ENCODE measurements at places on chromosomes 2 and 18.

DNA sequence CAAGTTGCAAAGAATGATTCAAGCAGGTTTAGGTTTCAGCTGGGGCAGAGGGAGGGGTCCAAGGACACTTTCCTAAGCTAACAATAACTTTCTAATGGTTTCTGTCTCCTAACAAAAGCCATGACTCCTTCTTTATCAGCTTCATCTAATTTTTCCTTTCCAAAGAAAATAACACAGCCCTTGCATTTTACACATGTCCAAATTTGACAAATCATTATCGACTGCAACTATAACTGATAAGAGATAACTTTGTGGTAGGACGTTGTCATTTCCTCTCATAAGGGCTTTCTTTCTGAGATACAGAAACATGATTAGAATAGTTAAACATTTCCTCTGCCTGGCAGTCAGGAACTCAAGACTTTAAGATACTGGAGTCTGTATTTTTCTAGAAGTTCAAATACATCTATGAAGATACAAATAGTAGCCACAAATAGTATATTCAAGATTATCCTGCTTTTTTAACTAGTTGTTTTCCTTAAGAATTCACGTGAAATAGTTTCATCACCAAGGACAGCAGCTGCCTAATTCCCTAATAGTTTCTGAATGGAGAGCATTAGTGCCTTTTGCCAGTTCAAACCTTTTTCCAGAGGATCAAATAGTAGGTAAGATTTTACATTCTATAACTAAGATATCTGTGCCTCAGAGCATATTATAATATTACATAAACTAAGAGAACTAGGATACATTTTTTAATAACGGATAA lies 263.2 kb downstream of the EXOC6B start:
- no peak for DNase-seq

GRCh38 chr2:128343459-128343858 lies 24.8 kb upstream of the HS6ST1 start:
- DNase-seq: no peak

- no peak for DNase-seq
Measured at GRCh38 chr18:77086656-77087392, 45.8 kb downstream of the MBP start.

DNA sequence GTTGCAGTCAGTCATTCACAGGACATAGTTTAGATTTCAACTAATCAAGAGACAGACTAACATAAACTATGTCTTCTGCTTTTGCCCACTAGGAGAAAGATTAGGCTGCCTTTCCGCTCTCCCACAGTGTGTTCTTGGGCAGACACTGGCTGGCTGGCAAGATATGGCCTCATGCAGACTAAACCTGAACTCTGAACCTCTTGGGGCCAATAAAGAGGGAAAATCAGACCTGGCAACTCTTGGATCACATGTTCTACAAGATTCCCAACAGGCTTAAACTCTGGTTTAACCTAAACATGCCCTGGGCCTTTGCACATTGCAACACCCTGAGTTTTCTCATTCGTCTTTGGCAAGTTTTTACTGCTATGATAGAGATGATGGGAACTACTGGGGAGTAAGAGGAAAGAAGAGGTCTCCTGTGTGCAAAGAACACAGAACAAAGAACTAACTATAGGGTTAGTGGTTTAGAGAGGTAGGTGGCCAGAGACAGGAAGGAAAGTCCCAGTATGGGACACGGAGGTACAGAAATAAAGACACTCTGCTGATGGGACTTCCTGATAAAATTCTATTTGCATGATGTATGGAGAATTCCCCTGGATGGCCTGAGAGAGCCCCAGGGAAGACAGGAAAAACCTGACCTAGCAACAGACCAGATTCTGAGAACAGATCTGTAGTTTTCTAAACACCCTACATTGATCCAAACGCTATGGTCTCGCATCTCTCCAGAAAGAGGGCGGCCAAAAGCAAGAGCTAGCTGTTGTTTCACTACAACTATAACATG lies 2.0 kb upstream of the ATRAID start:
- no peak for DNase-seq

DNA sequence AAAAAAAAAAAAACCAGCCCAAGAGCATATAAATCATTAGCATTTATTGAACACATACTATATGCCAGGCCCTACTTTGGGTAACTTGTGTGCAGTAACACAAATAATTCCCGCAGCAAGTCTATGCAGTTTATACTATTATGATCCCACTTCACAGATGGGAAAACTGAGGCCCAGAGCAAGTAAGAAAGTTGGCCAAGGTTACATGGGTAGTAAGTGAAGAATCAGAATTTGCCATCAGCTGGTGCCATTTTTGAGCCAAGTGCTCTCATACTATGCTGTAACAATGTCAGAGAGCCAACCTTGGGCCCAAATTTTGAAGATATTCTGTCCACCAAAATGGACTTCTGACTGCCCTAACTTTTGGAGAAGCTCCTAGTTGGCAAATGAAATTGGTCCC lies 13.5 kb upstream of the PSD4 start:
- no peak for DNase-seq

GRCh38 chr18:47983946-47984345 lies 53.5 kb upstream of the SMAD2 start:
- no peak for DNase-seq

DNA sequence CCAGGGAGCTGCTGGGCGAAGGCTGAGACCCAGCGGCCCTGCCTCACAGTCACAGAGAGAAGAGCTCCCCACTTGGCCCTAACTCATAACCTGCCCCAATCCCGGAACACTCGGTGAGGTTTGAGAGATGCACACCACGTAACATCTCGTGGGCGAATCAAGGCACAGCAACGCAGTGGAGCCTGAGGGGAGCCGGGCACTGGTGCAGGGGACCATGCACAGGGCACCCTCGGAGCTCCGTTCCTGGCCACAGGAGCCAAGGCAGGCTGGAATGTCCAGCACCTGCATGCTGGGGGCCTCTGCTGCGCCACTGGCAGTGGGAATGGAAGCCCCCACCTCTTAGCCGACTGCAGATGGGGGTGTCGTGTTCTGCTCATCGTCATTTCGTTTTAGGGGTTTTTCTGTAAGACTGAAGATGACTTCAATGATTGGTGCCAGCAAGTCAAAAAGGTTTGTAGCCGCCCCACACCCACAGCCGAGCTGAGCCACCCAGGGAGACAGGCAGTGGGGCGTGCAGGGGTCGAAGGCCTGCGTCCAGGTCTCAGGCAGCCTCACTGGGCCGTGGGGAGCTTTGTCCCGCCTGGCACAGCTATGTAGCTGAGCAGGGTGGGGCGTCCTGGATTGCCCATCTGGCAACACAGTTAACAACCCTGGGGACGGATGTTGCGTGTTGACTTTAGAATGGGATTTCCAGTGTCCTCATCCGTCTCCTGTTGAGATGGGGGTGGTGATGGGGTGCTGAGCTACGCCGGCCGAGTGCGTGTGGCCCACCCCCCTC lies 16.1 kb downstream of the DTYMK start:
- no peak for DNase-seq

GRCh38 chr2:147538088-147538487 lies 306.7 kb upstream of the ACVR2A start:
- no peak for DNase-seq

- DNase-seq: peak; percentile 19
Measured at GRCh38 chr2:72148837-72149555, 1.3 kb upstream of the CYP26B1 start.

GRCh38 chr2:47735136-47735869 lies 47.6 kb upstream of the MSH6 start:
- DNase-seq: no peak

- no peak for DNase-seq
Measured at GRCh38 chr2:178530625-178531142, 50.4 kb downstream of the PLEKHA3 start.

GRCh38 chr2:181614874-181615638 lies 41.8 kb downstream of the CERKL start:
- no peak for DNase-seq

DNA sequence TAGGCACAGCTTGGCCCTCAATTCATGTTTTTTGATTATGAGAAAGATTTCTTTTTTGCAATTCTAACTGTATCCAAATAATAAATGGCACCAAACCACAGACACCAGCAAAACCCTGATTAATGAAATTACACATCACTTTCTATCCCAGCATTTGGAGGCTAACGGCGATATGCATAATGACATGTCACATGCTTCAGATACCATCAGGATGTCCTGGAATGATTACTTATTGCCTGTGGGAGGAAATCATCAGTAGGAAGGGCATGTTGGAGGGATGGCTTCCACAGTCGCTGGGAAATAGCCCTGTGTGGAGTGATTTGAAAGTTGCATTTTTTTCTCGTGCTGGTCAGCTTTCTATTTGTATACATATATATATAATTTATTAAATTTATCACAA lies 121.7 kb downstream of the CMPK2 start:
- DNase-seq: no peak

All from stimulated activated CD4-positive, alpha-beta T cell treated with anti-CD3 and anti-CD28 coated beads, Interleukin-2, amount 100 ng/mL, for 4 hours (primary cell).